ENCODE measurements at places on chromosomes 3 and 15.

GRCh38 chr15:75008221-75008625 lies 12.9 kb downstream of the SCAMP5 start:
- DNase-seq: no peak

DNA sequence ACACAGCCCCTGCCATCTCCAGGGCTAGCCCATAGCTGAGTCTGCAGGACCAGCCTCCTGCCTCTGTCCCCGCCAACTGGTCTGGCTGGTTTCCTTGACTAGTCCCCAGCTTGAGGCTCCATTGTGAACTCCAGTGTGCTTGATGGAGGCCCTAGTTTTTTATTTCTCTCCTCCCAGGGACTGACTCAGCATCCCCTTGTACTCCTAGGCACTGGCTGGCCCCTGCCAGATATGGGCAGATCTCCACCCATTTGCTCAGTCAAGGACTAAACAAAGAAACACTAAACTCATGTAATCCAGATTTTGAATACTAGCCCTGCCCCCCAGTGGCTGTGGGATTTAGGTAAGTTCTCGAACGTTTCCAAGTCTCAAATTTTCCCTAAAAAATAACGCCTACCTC lies 415.4 kb upstream of the RORA start:
- DNase-seq: no peak

DNA sequence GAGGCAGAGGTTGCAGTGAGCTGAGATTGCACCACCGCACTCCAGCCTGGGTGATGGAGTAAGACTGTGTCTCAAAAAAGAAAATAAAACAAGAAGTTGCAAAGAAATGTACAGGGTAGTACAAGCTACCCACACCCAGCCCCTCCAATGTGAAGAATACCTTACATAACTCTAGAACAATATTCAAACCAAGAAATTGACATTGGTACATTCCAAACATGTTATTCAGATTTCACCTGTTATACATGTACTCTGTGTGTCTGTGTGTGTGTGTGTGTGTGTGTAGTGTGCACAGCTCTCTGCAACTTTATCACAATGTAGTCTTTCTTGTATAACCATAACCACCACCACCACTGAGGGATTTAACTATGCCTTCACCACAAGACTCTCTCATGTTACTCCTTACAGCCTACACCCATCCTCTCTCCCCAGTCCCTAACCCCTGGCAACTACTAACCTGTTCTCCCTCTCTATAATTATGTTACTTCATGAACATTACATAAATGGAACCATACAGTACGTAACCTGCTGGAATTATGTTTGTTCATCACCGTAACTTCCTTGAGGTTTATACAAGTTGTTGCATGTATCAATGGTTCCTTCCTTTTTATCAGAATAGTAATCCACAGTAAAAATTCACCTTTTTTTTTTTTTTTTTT lies 16.2 kb upstream of the TJP1 start:
- no peak for DNase-seq

DNA sequence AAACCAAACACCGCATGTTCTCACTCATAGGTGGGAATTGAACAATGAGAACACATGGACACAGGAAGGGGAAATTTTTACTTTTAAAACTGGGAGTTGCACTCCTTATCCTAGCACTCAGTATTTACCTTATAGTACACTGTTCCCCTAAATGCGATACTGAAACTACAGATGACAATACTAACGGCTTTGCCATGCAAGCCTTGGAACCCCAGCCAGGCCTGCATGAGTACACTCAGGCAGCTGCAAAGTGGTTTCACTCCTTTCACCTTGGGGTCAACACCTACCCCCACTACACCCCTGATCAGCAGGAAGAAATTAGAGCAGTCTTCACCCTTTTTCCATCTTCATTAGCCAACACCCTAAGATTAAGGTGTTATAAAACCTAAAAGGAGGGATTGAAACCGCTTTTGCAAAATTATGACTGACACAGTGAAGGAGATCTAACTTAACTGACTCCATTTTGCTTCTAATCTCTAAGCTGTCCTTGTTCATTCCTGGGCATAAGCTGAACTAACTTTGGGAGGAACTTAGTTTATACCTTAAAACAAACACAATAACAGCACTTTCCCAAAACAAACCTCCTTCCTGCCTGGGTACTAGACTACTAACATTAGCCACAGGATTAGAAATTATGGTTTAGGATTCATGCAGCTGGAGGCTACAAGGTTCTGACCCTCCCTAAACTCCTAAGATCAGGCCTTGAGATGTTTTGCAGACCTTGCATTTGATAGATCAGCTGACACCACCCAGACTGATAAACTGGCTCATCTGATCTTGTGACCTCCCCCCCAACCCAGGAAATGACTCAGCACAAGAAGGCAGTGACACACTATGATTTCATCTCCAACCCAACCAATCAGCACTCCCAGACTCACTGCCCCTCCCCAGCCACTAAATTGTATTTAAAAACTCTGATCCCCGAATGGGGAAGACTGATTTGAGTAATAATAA lies 452.1 kb upstream of the PPP2R3A start:
- DNase-seq: no peak

DNA sequence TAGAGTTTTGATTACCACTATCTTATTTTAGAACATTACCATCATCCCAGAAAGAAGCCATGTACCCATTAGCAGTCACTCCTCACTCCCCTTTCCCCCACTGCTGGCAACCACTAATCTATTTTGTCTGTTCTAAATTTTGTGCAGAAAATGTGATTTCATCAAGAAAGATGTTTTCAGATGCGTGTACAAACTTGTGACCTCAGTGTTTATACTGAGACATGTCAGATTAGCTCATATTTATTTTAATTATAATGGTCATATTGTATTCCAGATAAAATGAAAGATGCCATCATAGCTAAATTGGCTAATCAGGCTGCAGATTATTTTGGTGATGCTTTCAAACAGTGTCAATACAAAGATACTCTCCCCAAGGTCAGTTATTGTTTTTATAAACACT lies 27.8 kb downstream of the PDCD6IP start:
- no peak for DNase-seq

DNA sequence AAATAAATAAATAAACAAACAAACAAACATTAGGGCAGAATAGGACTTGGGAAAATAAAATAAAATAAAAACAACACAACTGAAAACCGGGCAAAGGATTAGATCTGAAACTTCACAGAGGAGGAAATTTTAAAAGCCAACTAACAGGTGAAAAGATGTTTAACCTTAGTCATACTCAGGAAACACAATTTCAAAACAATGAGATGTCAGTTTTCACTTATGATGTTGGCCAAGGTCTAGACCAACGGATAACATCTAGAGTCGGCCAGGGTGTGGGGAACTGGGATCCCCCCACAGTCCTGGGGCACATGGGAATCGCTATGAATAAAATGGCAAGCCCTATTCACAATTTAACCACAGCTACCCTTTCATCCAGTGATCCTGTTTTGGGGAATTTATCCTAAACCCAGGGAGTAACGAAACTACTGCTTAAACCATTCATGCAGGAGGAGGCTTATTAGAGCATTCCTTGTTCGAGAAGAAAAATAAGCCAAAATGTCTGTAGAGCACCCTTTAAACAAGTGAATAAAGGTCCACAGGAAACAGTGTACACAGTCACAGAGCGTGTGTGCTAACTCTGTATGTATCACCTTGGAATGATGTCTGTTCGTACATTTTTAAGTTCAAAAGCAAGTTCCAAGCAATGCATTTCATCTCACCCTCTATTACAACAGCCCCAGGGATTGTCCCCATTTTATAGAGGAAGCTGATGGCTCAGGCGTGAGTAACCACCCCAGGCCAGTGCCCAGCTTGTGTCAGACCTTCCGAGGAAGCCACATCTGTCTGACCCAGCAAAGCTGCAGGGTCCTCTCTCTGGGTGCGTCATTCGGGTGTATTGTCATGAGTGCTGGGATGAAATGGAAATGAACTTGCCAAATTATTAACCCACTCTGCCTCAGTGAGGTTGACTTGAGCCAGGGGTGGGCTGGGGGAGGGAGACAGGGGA lies 6.3 kb upstream of the ANPEP start:
- DNase-seq: no peak

- DNase-seq: no peak
Observed at GRCh38 chr15:70375006-70375431, 277.3 kb upstream of the TLE3 start.

- no peak for DNase-seq
Observed at GRCh38 chr3:142888099-142888480, 793 bp downstream of the PCOLCE2 start.

GRCh38 chr3:48232734-48233133 lies 8.2 kb upstream of the ZNF589 start:
- DNase-seq: no peak

GRCh38 chr3:175885231-175885766 lies 1026.2 kb downstream of the NAALADL2 start:
- DNase-seq: no peak

GRCh38 chr3:197124713-197125112 lies 95.1 kb upstream of the MELTF start:
- no peak for DNase-seq

DNA sequence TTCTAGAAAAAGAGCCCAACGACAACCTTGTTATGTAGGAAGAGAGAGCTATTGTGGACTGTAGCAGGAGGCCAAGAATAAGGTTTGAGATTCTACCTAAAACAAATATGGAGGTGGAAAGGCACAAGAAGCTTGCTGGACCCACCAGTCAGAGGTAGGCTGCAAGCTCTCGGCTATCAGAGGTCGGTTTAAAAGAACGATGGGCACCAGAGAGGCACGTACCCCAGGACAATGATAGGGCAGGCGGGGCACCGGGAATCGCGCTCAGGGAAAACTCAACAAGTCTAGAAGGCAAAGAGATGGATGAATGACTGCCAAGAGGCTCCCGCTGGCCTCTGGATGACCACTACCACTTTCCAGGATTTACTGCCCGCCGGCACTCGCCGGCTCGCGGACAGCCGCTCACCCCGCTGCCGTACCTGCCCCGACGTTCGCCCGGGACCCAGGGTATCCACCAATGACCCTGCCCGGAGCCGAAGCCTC lies 1.1 kb downstream of the HDGFL3 start:
- DNase-seq: no peak

GRCh38 chr15:95948411-95948810 lies 382.1 kb upstream of the NR2F2 start:
- no peak for DNase-seq

Measured in brain pericyte (primary cell).